ENCODE measurements at places on chromosomes 2 and 18. TPM values are rescaled to one million over a fixed set of nuclear protein-coding genes. Genes with fewer than 3 reads are reported as not detected.

IKZF2 gene
- total RNA-seq = 5.1 TPM

ALPP gene
- total RNA-seq = not detected

AP1S3 gene
- total RNA-seq = 5.9 TPM

DNAJC10 gene
- 170 TPM for total RNA-seq

GPR17 gene
- not detected for total RNA-seq

KIF1A gene
- total RNA-seq = not detected

IL36B gene
- total RNA-seq = not detected

RNF125 gene
- total RNA-seq = 0.28 TPM
